PC-3 (cell line): ENCODE measurements at places on chromosomes 7 and 10. TPM values are rescaled to one million over a fixed set of nuclear protein-coding genes. Genes with fewer than 3 reads are reported as not detected.

Gene HELLS
- total RNA-seq: 86.3 and 98.0 TPM in 2 replicates

Gene ASB15
- not detected in 2 replicates for total RNA-seq

Gene TMEM178B
- total RNA-seq: 0.29 and 0.46 TPM in 2 replicates

Gene DPP6
- not detected in 2 replicates for total RNA-seq

Gene PMPCB
- 49.6 and 64.4 TPM in 2 replicates for total RNA-seq

Gene MEOX2
- not detected in 2 replicates for total RNA-seq

Gene NUDT13
- 1.1 and 1.8 TPM in 2 replicates for total RNA-seq

Gene LRRC4
- total RNA-seq: 0.26 TPM in 1 of 2 replicates, not detected in the other

Gene LGI1
- not detected in 2 replicates for total RNA-seq

Gene MYO3A
- not detected in 2 replicates for total RNA-seq

Gene PLA2G12B
- total RNA-seq: not detected in 2 replicates

Gene MYH16
- total RNA-seq: 2.8 and 4.7 TPM in 2 replicates

Gene LRWD1
- 41.8 and 69.5 TPM in 2 replicates for total RNA-seq

Gene SGCE
- 30.4 and 31.5 TPM in 2 replicates for total RNA-seq

Gene NUTM2E
- 0.58 TPM in 1 of 2 replicates, not detected in the other for total RNA-seq

Gene ZYX
- total RNA-seq: 103 and 108 TPM in 2 replicates

Gene SLC13A1
- not detected in 2 replicates for total RNA-seq

Gene SLK
- total RNA-seq: 17.3 and 20.2 TPM in 2 replicates

Gene HOXA7
- total RNA-seq: 2.6 and 2.8 TPM in 2 replicates

Gene PCGF6
- total RNA-seq: 8.8 and 11.6 TPM in 2 replicates

Gene ADAP1
- 31.2 and 36.4 TPM in 2 replicates for total RNA-seq

Gene CALCR
- not detected in 2 replicates for total RNA-seq

Gene FAM24B
- total RNA-seq: 5.2 and 12.4 TPM in 2 replicates

Gene CARD11
- not detected in 2 replicates for total RNA-seq

Gene RPEL1
- not detected in 2 replicates for total RNA-seq

Gene MAGI2
- 0.06 TPM in 1 of 2 replicates, not detected in the other for total RNA-seq

Gene NEUROG3
- total RNA-seq: not detected in 2 replicates

Gene MSS51
- 3.2 and 3.5 TPM in 2 replicates for total RNA-seq

Gene CALML5
- total RNA-seq: not detected in 2 replicates

Gene FAM131B
- 6.9 and 7.7 TPM in 2 replicates for total RNA-seq

Gene MICU1
- 19.8 and 24.9 TPM in 2 replicates for total RNA-seq

Gene ITGB8
- total RNA-seq: 13.9 and 14.0 TPM in 2 replicates

Gene GIMAP5
- not detected in 2 replicates for total RNA-seq

Gene FBXO24
- 0.40 TPM in 1 of 2 replicates, not detected in the other for total RNA-seq

Gene REEP3
- 63.2 and 75.2 TPM in 2 replicates for total RNA-seq

Gene EXOC4
- total RNA-seq: 43.5 and 45.8 TPM in 2 replicates

Gene HHEX
- 2.2 and 3.2 TPM in 2 replicates for total RNA-seq

Gene PTEN
- total RNA-seq: 7.8 and 18.5 TPM in 2 replicates

Gene WNT8B
- total RNA-seq: 0.29 TPM in 1 of 2 replicates, not detected in the other

Gene SNCG
- total RNA-seq: 0.86 and 2.7 TPM in 2 replicates

Gene CTTNBP2
- 1.0 and 1.1 TPM in 2 replicates for total RNA-seq

Gene AKR1C1
- 1.8 and 3.2 TPM in 2 replicates for total RNA-seq

Gene CRYGN
- total RNA-seq: 0.11 TPM in 1 of 2 replicates, not detected in the other

Gene GPR37
- 10.5 and 14.3 TPM in 2 replicates for total RNA-seq

Gene LBX1
- not detected in 2 replicates for total RNA-seq

Gene CHRM2
- total RNA-seq: not detected in 2 replicates

Gene ARMC10
- total RNA-seq: 21.7 and 23.3 TPM in 2 replicates

Gene PNLIPRP3
- total RNA-seq: not detected in 2 replicates

Gene RTKN2
- 24.8 and 26.6 TPM in 2 replicates for total RNA-seq

Gene PVRIG
- total RNA-seq: not detected in 2 replicates

Gene FAM241B
- total RNA-seq: 37.5 and 45.4 TPM in 2 replicates

Gene GDF2
- not detected in 2 replicates for total RNA-seq

Gene NUTM2B
- 0.84 and 1.4 TPM in 2 replicates for total RNA-seq

Gene MEST
- 21.1 and 25.2 TPM in 2 replicates for total RNA-seq

Gene SP8
- not detected in 2 replicates for total RNA-seq

Gene KCNH2
- 0.84 and 1.6 TPM in 2 replicates for total RNA-seq
